Right forelimb (tissue), 1 donor: ENCODE measurements at places on chromosomes 4 and X.

DNA sequence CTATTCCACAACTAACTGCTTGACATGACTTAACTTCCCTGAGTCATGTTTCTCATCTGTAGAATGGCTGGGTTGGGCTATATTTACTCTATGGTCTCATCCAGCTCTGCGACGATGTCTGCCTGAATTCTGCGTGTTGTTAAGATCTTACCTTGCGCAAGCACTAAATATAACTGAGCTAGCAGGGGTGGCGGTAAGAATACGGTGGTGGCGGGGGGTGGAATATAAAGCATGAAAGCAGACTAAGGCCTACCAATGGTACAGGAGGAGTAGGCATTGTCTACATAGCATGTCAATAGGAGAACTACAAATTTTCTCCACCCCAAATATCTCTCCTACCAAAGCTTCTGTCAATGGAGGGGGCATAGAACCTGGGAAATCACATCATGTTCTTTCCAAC lies 45.7 kb upstream of the DCLK2 start:
- no peak for DNase-seq

GRCh38 chr4:40245550-40245949 lies 48.7 kb downstream of the RHOH start:
- no peak for DNase-seq

- no peak for DNase-seq
Observed at GRCh38 chr4:37970702-37971101, 10.5 kb downstream of the PTTG2 start.

- no peak for DNase-seq
Observed at GRCh38 chr4:87354168-87355102, 31.8 kb upstream of the HSD17B13 start.
